ENCODE measurements at places on chromosomes 4 and X.

GRCh38 chrX:118437283-118437682 lies 58.3 kb upstream of the DOCK11 start:
- no peak for DNase-seq

GRCh38 chr4:161486461-161486860 lies 677.3 kb downstream of the FSTL5 start:
- no peak for DNase-seq

DNA sequence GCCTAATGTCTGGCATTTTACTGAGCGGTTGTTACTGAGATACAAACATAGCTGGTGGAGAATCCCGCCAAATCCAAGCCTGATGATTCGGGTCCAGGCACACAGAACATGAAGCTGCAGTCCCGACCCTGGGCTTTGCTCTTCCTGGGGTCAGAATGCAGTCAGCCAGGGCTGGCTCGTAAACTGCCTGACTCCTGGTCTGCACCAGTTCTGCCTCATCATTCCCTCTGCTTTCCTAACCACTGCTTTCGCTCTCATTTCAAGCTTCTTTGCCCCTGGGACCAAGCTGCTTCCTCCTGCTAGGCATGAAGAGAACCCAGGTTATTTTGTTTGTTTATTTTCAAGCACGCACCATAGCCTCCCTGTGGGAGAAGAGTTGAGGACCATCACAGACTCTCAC lies 39.3 kb downstream of the GATB start:
- no peak for DNase-seq

DNA sequence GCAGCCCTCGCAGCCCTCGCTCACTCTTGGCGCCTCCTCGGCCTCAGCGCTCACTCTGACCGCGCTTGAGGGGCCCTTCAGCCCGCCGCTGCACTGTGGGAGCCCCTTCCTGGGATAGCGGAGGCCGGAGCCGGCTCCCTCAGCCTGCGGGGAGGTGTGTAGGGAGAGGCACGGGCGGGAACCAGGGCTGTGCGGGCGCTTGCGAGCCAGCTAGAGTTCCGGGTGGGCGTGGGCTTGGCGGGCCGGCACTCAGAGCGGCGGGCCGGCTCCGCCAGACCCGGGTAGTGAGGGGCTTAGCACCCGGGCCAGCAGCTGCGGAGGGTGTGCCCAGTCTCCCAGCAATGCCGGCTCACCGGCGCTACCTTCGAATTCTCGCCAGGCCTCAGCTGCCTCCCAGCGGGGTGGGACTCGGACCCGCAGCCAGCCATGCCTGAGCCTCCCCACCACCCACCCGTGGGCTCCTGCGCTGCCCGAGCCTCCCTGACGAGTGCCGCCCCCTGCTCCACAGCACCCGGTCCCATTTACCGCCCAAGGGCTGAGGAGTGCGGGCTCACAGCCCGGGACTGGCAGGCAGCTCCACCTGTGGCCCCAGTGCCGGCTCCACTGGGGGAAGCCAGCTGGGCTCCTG lies 1.4 kb upstream of the AADAT start:
- peak; percentile 31 for DNase-seq

DNA sequence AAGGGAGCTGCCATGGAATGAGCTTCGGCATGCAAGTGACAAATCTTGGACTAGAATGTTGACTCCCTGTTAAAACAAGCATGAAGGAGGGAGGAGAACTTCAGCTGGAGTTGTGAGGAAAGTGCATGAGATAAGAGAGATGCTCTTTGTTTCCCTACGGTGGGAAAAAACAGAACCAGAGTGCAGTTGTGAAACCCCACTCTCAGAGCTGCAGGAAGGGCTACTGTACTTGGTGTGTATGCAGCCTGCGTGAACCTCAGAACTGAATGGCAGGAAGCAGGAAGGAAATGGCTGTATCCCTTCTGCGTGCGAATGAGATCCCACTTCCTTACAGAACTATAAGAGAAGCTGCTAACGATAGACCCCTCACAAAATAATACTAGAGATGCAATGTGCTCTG lies 57.2 kb downstream of the EGF start:
- DNase-seq = no peak

DNA sequence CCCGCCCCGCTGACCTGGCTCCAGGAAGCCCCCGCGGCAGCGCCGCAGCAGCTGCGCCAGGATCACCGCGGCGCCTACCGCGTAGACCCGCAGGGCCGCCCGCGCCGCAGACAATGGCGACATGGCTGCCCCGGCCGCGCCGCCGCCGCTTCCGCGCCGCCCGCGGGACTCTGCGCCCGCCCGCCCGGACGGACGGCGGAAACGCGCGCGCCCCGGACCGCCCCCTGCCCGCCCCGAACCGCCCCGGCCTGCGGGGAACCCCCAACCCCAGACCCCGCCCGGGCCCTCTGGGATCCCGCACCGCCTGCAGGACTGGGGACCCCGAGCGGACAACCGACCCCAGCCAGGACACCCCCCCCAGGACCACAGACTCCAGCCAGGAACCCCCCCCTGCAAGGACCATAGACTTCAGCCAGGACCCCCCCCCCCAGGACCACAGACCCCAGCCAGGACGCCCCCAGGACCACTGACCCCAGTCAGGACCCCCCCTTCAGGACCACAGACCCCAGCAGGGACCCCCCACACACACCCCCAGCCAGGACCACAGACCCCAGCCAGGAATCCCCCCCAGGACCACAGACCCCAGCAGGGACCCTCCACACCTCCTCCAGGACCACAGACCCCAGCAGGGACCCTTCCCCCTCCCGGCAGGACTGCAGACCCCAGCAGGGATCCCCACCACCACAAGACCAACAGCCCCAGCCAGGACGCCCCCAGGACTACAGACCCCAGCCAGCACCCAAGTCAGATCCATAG lies at the start of the genes DHRSX and ZBED1:
TSS of gene DHRSX (minus strand) at position 174 of the 756 bp plus-strand sequence. CDS start at position 123, 51 bp downstream.
TSS of gene ZBED1 (minus strand) at position 174 of the 756 bp plus-strand sequence. CDS start 10,257 bp downstream, outside the sequence.
- DNase-seq = peak; percentile 69

- no peak for DNase-seq
Observed at GRCh38 chrX:12197030-12197429, 58.8 kb downstream of the FRMPD4 start.

DNA sequence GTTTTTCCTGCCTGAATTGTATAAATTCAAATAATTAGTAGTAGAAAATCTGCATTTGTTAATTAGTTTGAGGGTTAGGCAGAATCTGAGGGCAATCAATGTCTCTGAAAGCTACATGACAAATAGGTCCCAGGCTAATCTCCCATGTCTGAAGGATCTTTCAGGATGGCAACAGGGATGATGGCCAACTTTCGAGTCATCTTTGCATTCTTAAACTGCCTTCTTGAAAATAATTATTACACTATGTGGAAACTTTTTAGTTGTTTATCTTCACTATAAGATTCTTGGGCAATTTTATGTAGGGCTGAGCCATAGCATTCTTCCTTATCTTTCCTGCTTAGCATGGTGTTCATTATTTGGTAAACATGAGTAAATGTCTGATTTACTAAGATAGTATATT lies 490.3 kb upstream of the EPHA5 start:
- DNase-seq = no peak
